ENCODE measurements at places on chromosomes 12 and 14. TPM values are rescaled to one million over a fixed set of nuclear protein-coding genes. Genes with fewer than 3 reads are reported as not detected.

Gene ZBTB42
- total RNA-seq, result 2.3 TPM

Gene PIWIL1
- total RNA-seq, result under 0.01 TPM

Gene ADAMTS20
- not detected for total RNA-seq

Gene TCTN1
- 13.5 TPM for total RNA-seq

Gene PZP
- total RNA-seq, result not detected

Gene TOX4
- 17.8 TPM for total RNA-seq

Gene RNF212B
- not detected for total RNA-seq

Gene IL26
- not detected for total RNA-seq

Gene TPI1
- 989 TPM for total RNA-seq

Gene VSIG10
- 8.5 TPM for total RNA-seq

Gene KLRC3
- not detected for total RNA-seq

Gene TAS2R14
- 0.70 TPM for total RNA-seq

Gene INHBE
- not detected for total RNA-seq

Gene MUCL1
- total RNA-seq, result not detected

Gene ANO2
- not detected for total RNA-seq
